ENCODE measurements at places on chromosomes 1 and 21.

- no peak for DNase-seq
These were observed 4.7 kb upstream of the PFKL start for GRCh38 chr21:44295163-44295573.

DNA sequence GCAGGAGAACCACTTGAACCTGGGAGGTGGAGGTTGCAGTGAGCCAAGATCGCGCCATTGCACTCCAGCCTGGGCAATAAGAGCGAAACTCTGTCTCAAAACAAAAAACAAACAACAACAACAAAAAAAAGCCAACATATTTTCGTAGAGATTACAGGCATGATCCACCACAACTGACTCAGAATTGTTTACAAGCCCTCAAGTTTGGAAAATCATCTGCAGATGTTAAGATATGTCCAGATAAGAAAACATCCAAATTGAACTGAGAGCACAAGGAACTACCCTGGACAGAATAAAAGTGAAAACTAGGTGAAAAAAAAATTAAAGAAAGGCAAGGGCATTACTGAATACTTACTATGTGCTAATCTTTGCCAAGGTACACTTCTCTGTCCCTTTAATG, 89.8 kb upstream of the WLS start:
- no peak for DNase-seq

GRCh38 chr1:43747736-43748135, 40.4 kb downstream of the ST3GAL3 start:
- DNase-seq, result no peak

DNA sequence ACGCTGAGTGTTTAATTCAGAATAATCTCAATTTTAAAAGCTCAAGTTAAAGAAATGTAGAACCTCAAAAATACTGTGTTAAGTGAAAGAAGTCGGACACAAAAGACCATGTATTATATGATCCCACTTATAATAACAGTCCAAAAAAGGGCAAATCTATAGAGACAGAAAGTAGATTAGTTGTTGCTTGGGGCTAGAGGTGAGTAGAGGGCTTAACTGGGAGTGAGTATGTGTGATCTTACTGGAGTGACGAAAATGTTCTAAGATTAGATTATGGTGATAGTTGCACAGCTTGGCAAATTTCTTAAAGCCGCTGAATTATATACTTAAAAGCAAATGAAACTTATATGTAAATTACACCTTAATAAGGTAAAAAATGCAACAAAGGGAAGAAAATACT, 150.5 kb downstream of the APP start:
- DNase-seq, result no peak

GRCh38 chr1:12166834-12167492, at the start of gene TNFRSF1B:
Gene TNFRSF1B (plus strand): TSS chr1:12166991. CDS start chr1:12167092, 101 bp downstream.
- DNase-seq, result no peak

DNA sequence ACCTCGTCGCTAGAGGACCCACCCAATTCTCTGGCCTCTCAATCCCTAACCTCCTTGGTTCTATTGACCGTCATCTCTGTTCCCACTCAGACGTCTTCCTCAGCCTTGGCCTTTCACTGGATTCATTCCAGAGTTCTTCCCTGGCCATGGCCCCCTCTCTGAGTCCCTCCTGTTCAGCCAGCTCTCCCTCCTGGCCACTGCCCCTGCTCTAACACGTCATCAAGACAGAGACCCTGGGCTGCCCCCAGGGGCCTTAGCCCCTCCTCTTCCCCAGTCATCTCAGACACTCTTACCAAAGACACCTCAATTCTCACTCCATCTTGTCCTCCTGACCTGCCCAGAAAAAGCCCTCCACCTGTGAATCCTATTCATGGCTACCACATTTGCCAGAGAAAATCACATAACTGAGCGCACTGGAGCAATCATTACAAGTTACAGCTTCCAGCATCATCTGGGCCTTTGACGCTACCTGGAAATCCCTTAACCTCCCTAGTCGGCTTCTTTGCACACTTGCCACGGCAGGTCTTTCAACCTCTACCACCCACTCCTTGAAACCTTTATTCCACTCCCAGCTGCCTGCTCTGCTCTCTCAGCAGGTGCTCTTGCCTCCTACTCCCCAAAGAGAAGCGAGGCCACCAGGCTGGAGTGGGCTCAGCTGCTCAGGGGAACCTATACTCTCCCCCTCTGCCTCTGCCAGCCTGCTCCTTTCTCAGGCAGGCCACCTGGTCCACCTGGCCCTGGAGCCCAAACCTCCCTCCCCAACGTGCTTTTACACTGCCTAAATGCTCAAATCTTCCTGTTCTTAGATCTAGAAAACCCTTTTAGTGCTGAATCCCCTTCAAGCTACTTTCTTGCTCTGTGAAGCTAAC, 14.0 kb downstream of the DCST2 start:
- no peak for DNase-seq

DNA sequence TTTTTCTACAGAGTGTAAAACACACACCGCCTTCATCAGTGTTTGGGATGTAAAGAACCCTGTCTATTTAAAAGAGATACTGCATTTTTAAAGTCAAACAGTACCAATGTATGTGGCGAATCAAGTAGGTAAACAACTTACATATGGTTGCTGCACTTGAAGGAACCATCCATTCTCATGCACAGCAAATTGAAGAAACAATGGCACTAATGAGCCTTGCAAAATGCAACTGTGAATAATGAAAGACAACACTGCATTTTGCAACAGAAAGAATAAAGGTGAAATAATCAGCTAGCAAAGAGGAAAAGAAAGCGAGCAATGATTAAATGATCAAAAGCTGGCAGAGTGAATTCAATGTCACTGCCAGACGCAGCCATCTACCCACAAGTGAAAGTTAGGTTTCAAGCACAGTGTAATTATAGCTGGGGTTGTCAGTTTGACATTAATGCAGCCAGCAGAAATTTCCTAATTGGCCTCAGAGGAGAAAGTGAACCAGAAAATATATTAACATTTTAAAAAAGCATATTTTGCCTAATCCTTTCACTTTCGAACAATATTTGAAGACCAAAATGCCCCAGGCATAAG, 10.9 kb upstream of the BARHL2 start:
- DNase-seq, result no peak

DNA sequence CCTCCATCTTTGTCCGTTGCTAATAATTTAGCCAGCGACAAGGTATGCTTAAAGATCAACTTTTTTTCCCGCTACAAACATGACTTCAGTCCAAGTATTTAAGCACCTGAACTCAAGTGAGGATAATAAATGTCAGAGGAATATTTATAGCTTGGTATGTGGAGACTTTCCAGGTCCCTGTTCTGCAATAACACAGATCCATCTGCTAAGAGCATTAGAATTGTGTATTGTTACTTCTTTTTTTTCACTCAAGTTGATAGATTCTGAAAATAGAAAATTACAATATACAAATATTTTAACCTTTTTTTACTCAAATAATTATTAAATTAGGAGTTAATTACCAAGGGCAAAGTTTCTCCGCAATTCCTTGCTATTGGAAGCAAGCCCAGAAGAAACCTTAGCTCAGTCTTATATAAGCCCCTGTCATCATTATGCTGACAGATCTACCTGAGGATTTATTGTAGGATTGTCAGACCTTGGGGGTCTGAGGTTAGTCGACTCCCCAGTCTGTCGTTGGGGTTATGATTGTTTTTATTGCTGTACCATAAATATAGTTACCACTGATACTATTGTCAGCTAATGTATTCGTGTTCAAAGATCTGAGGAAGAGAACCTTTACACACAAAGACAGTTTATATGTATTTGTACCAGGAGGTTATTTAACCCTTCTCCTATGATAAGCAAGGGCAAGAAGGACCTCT, 337.9 kb downstream of the TBX15 start:
- DNase-seq, result no peak

GRCh38 chr1:117447661-117448060, 80.4 kb downstream of the MAN1A2 start:
- DNase-seq, result no peak

- DNase-seq, result peak; percentile 17
These were observed 226.8 kb downstream of the LMX1A start for GRCh38 chr1:165129568-165130164.

GRCh38 chr1:177913762-177914540, 55.9 kb downstream of the SEC16B start:
- DNase-seq, result peak; percentile 54

- DNase-seq, result no peak
These were observed 15.9 kb downstream of the TMEM63A start for GRCh38 chr1:225866061-225866837.

DNA sequence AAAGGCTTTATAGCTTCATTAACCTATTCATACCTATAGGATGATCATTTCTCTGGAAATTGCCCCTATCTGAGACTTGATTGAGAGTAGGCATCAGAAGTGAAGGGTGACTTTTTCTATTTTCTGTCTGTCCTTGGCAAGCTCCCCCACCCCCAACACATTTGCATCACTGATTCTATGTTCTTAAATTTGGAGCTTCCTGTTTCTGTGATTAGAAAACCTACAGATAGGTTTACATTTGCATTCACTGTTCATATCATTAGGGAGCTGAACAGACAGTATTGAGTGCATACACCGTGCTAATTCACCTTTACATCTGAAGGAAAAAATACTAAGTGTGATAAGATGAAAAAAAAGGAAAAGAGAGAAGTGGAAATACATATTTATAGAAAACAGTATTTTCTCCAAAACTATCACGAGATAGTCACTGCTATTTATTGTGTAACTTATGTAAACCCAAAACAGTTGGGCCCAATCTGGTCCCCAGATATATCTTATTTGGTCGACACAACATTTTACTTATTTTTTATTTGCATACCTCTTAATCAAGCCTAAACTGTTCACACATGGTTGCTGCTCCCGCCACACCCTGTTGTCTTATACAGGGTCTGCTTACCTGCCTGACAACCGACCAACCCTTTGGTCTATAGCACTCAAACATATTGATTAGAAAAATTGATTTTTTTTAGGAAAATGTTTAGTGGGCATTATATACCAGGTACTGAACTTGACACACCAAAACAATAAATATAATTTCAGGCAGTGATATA, 218.8 kb downstream of the NTNG1 start:
- no peak for DNase-seq

DNA sequence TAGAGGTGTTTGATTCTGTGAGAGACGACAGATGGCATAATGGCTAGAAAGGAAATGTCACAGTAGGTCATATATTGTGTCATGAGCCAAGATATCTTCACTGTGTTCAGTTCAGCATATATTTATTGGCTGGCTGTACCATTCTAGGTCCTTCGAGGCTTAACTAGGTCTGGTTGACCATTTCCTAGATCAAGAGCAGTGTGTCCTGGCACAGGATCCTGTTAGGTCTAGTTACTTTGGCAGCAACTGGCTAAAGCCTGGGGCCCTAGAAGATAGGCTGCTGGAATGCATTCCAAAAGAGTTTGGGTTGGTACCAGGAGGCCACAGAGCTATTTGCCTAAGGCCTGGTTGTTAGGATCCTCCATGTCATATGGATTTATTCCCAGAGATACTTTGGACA, 20.9 kb downstream of the ZBTB40 start:
- DNase-seq, result no peak

GRCh38 chr21:40950970-40951369, 104.0 kb upstream of the DSCAM start:
- no peak for DNase-seq

- DNase-seq, result no peak
These were observed 72.2 kb downstream of the SERINC2 start for GRCh38 chr1:31485166-31485565.

- no peak for DNase-seq
These were observed 2.7 kb downstream of the RPRD2 start for GRCh38 chr1:150366416-150367296.

DNA sequence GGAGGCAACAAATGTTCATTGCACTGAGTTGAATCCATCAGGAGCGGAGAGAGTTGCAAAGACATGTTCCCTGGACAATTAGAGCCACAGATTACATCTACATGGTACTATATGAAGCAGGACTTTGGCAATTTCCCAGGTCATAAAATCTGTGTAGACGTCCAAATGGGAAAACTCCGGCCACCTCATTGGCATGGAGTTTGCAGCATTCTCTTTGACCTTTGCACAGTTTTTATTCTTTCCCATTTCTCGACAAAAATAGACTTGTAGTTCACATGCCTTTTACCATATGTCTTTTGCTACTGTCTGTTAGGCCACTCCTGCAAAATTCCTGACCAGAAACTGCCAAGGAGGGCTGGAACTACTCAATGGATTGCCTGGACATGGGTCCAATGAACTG, 48.2 kb downstream of the UBE2T start:
- DNase-seq, result no peak

- no peak for DNase-seq
These were observed 51.2 kb upstream of the NFASC start for GRCh38 chr1:204819495-204819894.

GRCh38 chr21:25700741-25701140, 34.0 kb downstream of the ATP5PF start:
- no peak for DNase-seq

- no peak for DNase-seq
These were observed 9.2 kb upstream of the CHAF1B start for GRCh38 chr21:36375994-36376393.

DNA sequence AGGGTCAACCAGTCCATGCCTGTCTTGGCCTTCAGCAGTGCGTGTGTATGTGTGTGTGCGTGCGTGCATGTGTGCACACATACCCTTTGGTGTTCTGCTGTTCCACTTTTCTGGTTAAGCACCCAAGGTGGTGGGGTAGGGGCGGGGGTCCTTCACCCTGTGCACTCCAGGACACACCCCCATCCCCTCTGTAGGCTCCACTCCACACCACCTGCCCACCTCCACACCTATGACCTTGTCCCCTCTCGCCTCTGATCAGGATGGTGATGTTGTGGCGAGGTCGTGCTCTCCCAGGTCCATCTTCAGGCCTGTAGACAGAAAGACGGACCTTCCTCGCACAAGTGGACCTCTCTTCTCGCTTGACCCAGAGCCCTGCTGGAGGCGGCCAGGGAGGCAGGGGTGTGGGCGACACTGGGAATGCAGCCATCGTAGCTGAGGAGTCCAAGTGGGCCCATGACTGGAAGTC, 44.6 kb downstream of the WDR4 start:
- DNase-seq, result no peak

DNA sequence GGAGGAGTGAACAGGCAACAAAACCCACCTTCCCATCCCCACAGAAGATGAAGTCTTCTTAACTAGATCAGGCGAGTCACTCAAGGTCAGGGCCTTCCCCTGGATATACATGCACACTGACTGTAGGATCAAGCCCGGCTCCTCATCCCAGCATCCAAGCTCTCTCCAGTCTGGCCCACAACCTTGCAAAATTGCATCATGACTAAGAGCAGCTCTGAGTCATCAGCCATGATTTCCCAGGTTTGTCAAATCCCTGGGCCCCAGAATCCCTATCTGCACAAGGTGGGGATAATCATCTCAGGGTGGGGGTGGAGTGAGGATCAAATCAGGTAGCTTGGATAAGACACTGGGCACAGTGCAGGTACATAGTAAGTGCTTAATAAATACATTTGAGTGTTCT, 199.3 kb upstream of the GRIK3 start:
- no peak for DNase-seq

DNA sequence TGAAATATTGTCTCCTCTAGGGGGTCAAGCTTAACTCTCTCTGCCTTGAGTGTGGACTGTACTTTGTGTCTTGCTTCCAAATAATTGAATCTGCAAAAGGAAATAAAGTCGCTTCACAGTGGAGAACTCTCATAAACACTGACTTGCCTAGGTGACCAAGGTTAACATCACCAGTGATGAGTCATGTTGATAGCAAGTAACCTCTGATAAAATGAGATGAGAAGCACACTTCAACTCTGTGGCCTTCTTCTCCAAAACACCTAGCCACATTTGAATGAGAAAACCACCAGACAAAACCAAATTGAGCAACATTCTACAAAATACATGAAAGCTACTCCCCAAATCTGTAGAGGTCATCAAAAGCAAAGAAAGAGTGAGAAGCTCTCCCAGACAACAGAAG, 37.6 kb downstream of the PDE4B start:
- no peak for DNase-seq

GRCh38 chr1:12415038-12415466, 185.2 kb downstream of the VPS13D start:
- no peak for DNase-seq

- DNase-seq, result no peak
These were observed 397.9 kb upstream of the NR5A2 start for GRCh38 chr1:199629624-199630023.

Measured in fibroblast of skin of left quadriceps (primary cell).